T-cell (primary cell): ENCODE measurements at places on chromosomes 3 and 15. TPM values are rescaled to one million over a fixed set of nuclear protein-coding genes. Genes with fewer than 3 reads are reported as not detected.

DNA sequence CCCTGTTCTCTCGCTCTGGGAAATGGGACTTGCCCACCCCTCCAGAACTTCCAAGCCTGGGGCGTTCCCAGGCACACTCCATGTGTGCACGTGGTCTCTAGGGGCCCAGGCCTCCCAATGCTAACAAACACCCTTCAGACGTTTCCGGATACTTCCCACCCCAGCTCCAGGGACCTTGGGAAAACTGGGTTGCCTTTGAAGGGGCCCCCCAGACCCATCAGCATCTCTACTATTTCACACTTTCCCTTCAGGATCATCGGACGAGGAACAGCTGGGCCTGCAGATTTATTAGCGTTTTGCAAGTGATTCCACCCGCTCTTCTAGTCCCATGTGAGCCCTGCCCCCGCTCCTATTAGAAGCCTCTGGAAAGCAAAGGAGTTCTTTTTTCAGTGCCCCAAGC lies 63.2 kb downstream of the MAGEF1 start:
- H3K4me1 ChIP-seq = no peaks in the 10 kb centered on the region
- no peak for DNase-seq
- H3K27ac ChIP-seq = no peak overlapping the region
- no peak overlapping the region for H3K4me3 ChIP-seq

GRCh38 chr3:167918686-167919085 lies 177.0 kb downstream of the GOLIM4 start:
- H3K36me3 ChIP-seq = no peaks in the 10 kb centered on the region
- no peak overlapping the region for H3K27ac ChIP-seq
- H3K4me3 ChIP-seq = no peak overlapping the region
- H3K4me1 ChIP-seq = no peaks in the 10 kb centered on the region

The GOLGA8N gene
- 7.6 TPM for total RNA-seq

The EEF1AKMT4 gene
- total RNA-seq = 2.3 TPM

- no peak overlapping the region for H3K4me3 ChIP-seq
- no peak for DNase-seq
Observed at GRCh38 chr3:139236336-139236735, 107.5 kb upstream of the MRPS22 start.

- DNase-seq = no peak
- H3K27ac ChIP-seq = no peak overlapping the region
- H3K4me3 ChIP-seq = no peak overlapping the region
- H3K36me3 ChIP-seq = no peaks in the 10 kb centered on the region
- H3K4me1 ChIP-seq = no peaks in the 10 kb centered on the region
- H3K27me3 ChIP-seq = no peaks in the 10 kb centered on the region
Observed at GRCh38 chr15:33113666-33114373, 80.7 kb downstream of the FMN1 start.

- H3K27me3 ChIP-seq = no peaks in the 10 kb centered on the region
- no peaks in the 10 kb centered on the region for H3K36me3 ChIP-seq
- no peak overlapping the region for H3K4me3 ChIP-seq
- H3K27ac ChIP-seq = no peak overlapping the region
- DNase-seq = no peak
- H3K4me1 ChIP-seq = no peaks in the 10 kb centered on the region
Observed at GRCh38 chr3:64053581-64053980, 30.3 kb upstream of the PSMD6 start.

The RTP3 gene
- not detected for total RNA-seq

DNA sequence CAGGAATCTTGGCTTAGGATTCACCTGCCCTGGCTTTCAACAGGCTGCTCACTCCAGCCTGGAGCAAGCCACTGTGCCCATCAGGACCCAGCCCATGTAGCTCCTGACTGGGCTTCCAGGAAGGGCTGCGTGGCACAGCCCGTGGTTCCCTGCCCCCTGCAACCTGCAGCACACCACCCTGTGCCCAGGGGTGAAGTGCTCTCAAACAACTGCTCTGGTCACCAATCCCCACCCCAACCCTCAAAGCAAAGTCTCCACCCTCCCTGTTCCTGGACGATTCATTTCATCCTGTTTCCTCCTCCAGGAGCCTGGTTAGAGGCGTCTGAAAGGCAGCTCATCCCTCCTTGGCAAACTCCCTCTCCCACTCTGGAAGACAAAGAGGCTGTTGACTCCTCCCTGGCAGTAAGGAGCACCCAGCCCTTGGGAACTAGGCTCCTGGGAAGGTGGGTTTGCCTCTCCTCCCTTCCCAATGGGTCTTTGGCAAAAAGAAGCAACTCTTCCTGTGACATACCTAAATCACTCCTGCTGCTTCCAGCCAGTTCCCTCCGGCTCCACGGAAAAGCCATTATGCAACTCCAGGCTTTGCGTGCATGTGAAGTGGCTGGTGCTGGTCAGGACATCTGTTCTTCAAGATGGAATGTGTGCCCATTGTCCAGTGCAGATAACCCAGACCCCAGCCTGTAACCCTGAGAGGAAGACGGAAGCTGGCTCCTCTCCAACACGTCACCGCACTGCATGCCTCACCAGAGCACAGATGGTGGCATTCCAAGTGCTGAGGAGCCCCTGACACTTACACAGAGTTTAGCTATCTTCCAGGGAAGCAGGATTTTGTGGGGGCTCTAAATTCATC lies 29.1 kb upstream of the VIPR1 start:
- no peak overlapping the region for H3K27ac ChIP-seq
- no peaks in the 10 kb centered on the region for H3K4me1 ChIP-seq
- H3K4me3 ChIP-seq = no peak overlapping the region
- DNase-seq = no peak
- H3K36me3 ChIP-seq = no peaks in the 10 kb centered on the region
- H3K27me3 ChIP-seq = no peaks in the 10 kb centered on the region

- no peak overlapping the region for H3K27ac ChIP-seq
- H3K4me1 ChIP-seq = no peaks in the 10 kb centered on the region
- H3K27me3 ChIP-seq = peaks cover 5% of the 10 kb centered on the region
- no peaks in the 10 kb centered on the region for H3K36me3 ChIP-seq
Observed at GRCh38 chr3:16186086-16186485, 11.6 kb downstream of the GALNT15 start.
